ENCODE measurements at places on chromosomes 4 and X. TPM values are rescaled to one million over a fixed set of nuclear protein-coding genes. Genes with fewer than 3 reads are reported as not detected.
A peak's percentile ranks its signal among the peaks of the same experiment; 100 is the strongest.

DNA sequence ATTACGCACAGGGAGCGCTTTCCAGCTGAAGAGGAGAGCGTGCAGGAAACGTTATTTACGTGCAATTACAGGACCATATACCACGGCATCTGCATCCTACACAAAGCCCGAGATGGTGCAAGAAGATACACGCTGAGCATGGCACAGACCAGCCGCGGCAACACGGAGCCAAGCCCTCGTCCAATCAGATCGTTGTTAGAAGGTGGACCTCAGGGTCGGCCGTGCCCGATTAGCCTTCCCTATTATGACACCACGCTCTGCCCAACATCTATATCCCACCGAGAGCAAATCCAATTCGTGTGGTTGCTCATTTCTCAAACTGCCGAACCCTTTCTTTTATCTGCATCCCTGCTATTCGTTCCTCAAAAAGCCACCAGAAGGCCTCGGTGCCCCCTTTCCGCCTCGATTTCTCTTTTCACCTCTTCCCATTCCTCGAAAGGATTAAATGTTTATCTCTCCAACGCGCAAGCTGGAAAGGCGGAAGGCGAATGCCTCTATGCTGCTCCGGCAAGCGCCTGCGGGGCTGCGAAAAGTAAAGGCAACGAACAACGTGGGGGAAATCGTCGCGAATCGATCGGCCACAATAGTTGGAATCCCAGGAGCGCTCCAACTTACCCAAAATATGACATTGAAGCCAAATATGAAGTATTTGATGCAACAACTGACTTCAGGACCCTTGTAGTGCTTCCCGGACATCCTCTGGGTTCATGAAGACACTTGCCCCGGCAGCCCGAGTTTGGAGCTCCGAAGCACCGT is 702 bp downstream of the TSPAN5 start:
- DNase-seq, result no peak

- no peak for DNase-seq
Measured at GRCh38 chr4:75916091-75916661, 13.9 kb upstream of the PPEF2 start.

DNA sequence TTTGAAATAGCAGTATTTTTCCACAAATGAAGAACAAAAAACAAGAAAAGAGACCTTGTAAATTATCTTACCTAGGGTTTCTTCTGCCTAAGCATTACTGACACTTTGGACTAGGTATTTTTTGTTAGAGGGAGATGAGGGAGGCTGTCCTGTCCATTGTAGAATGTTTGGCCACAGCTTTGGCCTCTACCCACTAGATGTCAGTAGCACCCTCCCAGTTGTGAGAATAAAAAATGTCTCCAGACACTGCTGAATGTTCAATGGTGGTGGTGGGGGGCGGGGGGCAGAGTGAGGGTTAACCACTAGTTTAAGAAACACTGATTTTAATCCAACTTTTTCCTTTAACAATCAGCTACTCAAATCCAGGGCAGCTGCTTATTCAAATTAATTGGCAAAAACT is 25.8 kb downstream of the OTUD4 start:
- peak; percentile 20 for DNase-seq

DNA sequence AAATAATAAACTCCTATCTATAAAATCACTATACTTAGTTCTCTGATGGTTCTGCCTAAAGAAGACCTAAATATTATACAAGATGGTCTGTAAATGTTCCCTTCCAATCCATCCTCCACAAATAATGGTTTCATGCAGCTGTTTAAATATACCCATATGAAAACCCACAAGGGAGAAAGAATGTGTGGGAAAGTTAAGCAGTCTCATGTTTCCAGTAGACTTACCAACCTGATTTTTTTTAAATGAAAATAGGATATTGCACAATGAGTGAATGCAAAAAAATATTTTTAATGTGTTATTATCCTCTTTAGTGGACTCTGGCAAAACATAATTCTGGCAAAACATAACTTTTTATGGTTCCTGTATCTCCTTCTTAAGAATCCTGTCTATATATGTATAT is 23.3 kb downstream of the CAMK2D start:
- no peak for DNase-seq

DNA sequence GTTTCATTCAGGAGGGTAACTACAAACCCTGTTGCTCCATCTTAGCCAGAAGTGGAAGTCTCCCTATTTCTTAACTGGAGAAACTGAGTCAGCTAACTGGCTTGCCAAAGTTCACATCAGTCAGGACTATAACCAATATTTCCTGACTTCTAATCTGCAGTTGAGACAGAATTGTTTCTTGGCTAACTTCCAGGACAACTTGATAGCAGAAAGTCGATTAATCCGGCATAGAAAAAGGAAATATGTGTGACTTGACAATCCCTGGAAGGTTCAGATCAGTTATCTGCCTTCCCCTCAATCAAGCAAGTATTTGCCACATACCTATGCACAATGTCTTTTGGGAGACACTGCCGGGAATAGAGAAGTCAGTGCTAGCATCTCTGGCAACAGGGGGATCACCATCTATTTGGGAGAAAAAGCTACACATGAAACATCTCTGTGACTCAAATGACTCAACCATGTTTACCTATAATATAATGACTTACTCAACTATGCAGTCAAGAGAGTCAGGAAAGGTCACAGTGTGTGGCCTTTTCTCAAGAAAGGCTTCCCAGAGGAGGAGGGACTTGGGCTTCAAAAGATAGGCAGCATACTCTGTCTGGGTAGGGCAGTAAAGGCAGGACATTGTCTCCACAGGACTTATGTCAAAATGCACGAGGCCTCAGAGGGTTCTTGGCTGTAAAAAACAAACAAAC is 12.4 kb upstream of the LONRF3 start:
- no peak for DNase-seq

DNA sequence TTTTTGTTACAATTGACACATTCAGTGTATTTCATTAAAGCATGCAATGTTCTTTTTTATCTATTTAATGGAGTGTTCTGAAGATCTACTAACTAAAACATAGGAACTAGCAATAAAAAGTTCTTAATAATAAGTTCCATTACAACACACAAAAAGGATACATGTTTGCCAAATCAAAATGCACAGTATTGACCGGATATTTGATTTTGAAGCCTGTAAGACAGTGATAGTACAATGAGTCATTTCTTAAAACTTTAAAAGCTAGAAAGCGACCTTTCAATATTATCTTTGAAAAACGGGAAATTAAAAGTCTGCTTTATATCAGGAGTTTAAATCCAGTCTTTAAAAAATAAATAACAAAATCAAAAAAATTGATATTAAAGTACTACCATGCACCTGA is 2.4 kb upstream of the PRDM5 start:
- no peak for DNase-seq

DNA sequence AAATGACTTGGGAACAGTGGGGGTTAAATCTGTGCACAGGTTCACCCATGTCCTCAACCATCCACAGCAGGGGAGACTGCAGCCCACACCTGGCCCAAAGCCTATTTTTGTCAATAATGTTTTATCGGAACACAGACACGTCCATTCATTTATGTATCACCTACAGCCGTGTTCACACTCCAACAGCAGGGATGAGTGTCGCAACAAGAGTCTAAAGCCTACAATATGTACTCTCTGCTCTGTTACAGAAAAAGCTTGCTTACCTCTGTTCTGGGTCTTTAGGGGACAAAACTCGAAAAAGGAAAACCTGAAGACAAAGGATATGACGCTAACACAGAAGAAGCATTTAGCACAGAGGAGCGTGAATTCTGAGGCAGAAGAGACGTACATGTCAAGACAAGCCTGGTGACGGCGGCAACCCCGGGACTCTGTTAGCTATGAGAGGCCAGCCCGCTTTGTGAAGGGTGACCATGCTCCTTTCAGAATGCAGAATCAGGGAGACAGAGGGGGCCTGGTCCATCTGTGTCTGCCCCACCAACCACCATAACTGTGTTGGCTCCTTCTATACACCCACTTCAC is 45.5 kb downstream of the AFAP1 start:
- DNase-seq, result no peak

DNA sequence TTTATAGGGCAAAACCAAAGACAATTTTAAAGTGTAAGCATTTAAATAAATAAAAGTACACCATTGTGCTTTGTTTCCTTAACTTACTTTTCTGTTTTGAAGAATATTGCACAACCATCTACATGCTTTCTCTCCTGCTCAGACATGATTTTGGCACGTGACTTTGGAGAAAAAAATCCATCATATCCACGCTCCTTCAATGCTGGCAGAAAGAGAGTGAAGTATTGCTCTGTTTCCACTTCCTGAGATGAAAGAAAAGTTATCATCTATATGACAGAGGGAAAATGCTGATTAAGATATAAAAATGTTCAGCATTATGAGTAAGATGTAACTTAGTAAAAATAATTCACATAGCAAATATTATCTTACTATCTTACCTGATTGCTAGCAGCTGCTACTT is 77.1 kb downstream of the CNOT6L start:
- no peak for DNase-seq

DNA sequence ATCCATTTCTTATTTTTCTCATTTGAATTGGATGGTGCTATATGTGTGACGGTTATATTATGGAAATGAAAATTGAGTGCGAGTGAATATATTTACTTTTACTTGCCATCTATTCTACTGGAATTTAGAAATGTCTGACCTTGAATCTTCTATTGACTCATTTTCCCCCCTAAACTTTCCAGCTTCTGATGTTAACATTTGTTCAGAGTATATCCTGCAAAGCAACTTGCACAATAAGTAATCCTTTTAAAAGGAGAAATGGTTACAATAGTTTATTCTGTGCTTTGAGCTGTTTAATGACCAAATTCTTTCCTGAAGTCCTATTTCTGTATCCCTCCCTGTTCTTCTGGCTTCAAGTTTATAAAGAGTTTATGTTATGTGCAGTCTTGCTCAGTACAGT is 116.7 kb downstream of the ARHGAP10 start:
- no peak for DNase-seq

DNA sequence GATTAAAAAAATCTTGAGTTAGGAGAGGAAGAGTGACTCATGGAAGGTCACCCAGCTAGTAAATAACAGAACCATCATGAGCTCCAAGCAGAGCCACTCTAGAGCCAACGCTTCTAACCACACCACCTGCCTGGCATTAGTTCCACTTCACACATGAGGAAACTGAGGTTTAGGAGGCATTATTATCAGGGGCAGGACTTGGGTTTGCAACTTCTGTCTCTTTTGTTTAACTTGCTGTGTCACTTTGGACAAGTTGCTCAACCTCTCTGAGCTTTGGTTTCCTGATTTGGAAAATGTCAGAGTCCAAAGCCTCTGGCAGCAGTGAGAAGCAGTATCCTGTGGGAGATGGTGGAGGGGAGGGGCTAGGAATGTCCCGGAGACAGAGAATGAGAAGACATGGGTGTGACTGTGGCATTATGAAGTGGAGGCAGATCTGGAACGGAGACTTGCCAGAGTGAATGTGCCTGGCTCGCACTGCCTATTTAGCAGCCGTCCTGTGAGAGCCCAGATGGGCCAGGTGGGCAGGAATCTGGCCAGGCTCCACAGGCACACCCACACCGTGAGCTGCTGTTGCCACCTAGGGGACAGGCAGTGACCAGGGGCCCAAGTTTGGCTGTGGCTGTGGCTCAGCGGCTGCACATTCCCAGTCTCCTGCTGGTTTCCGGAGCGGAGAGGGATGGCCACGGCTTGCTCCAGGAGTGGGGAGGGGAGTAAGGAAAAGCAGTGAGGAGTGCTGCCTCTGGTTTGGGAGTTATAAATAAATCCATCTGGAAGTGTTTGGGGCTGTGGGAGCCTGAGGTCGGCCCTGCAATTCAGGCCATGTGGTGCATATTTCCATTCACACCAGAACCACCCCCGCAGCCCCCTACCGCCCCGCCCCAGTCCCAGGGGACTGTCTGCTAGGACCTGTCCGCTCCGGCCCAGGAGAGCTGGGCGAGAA is 93.4 kb downstream of the NHSL2 start:
- no peak for DNase-seq

- no peak for DNase-seq
Measured at GRCh38 chrX:111520506-111520905, 9.1 kb downstream of the SERTM2 start.

- no peak for DNase-seq
Measured at GRCh38 chr4:40212674-40213527, 16.1 kb downstream of the RHOH start.

RBBP7 gene
- 130 TPM for total RNA-seq

IL15 gene
- total RNA-seq, result 4.6 TPM

GRCh38 chrX:82723806-82724205 is 784.3 kb upstream of the POU3F4 start:
- DNase-seq, result no peak

GRCh38 chr4:121788896-121789295 is 12.2 kb upstream of the EXOSC9 start:
- no peak for DNase-seq

- DNase-seq, result no peak
Measured at GRCh38 chr4:2289311-2289954, 27.5 kb upstream of the MXD4 start.

- no peak for DNase-seq
Measured at GRCh38 chrX:79556800-79557199, 189.7 kb upstream of the ITM2A start.

Measured in NCI-H460 (cell line).